Testis (tissue), 5 donors: ENCODE measurements at places on chromosomes 13 and 19. TPM values are rescaled to one million over a fixed set of nuclear protein-coding genes. Genes with fewer than 3 reads are reported as not detected.

The ZNF626 gene
- total RNA-seq, result 19.7 TPM

The COLGALT1 gene
- total RNA-seq, result 94.5 TPM

The KLK1 gene
- total RNA-seq, result 1.2 TPM

The LILRA1 gene
- total RNA-seq, result not detected

The EEF1AKMT1 gene
- 5.8 TPM for total RNA-seq

The ADGRL1 gene
- total RNA-seq, result 45.0 TPM

- no peak for DNase-seq
These were observed 2676.6 kb downstream of the PCDH9 start for GRCh38 chr13:64553411-64554129.

DNA sequence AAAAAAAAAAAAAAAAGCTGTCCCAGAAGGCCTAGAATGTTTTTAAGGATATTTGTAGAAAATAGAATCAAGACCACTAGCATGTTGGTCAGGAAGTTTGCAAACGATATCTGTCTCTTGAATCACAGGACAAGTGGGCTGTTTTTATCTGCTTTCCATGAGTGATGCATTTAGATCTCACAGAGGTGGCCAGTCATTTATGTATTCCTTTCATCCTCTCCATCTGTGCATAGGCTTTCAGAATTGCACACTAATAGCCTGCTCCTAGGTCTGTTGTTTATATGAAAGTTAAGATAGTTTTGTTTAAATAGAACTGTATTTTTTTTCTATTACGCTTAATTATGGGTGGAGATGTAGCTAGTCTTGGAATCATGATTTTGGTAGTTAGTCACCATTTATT lies 289.5 kb downstream of the SHISA2 start:
- DNase-seq, result no peak

DNA sequence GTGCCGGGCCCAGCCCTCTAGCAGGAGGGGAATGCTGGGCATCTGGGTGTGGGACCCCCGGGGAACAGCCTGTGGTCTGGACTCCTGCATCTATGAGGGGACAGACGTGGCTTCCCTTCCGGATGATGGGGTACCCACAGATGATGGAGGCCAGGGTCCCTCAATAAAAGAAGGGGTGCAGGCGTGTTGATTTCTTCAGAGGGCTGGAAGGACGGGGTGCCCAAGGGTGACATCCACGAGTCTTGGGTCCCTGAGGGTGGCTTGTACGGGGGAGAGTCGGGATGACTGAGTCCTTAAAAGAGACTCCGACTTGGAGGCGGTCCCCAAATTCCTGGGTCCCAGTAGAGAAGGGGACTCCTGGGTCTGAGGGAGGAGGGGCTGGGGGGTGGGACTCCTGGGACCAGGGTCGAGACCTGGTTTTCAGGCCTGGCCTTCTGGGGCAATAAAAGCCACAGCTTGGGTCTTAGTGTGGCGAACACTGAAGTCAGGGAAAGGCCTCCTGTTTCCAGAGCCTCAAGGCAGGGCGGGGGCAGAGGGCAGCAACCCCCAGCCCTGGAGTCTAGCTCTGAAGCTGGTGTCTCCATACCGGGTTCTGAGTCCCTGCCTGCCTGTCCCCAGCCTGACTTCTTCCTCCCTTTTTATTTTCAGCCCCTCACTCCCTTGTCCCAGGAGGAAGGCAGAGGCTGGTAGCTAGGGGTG lies 459 bp upstream of the GRIN2D start:
- DNase-seq, result no peak

DNA sequence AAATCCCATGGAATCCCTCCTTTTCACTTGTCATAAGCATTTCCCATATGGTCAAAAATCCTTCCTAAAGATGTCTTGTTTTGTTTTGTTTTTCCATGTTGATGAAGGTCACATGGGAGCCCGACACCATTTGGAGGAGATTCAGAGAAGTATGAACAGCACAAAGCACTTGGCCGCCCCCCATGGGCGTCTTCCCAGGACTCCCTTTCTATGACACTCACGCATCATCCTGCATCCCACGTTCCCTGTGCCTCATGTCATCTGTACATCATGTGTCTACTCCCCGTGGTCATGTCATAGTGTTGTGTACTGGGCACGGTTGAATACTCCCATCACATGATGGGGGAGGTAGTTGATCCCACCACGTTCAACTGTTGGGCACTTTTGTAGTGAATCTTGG lies 2.0 kb downstream of the ZSCAN1 start:
- DNase-seq, result no peak

DNA sequence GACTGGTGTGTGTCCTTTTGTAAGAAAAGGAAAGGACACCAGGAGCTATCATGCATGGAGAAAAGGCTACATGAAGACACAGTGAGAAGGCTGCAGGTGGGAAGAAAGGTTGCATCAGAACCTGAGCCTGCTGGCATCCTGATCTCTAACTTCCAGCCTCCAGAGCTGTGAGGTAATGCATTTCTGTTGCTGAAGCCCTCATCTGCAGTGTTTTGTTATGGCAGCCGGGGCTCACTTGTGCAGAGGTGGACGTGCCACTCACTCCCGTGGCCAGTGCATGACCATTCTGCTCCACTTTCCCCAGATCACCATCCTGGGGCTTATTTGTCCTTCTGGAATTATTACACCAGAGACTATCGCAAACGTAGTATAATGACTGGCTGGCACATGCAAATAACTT lies 155.3 kb downstream of the IRS2 start:
- DNase-seq, result no peak

- DNase-seq, result no peak
These were observed 41.5 kb upstream of the C13orf46 start for GRCh38 chr13:114015111-114015968.

GRCh38 chr19:29510701-29511265 lies 15.0 kb upstream of the VSTM2B start:
- no peak for DNase-seq

- no peak for DNase-seq
These were observed 5.5 kb downstream of the RAVER1 start for GRCh38 chr19:10327793-10328192.
